ENCODE measurements at places on chromosomes 11 and 22.

DNA sequence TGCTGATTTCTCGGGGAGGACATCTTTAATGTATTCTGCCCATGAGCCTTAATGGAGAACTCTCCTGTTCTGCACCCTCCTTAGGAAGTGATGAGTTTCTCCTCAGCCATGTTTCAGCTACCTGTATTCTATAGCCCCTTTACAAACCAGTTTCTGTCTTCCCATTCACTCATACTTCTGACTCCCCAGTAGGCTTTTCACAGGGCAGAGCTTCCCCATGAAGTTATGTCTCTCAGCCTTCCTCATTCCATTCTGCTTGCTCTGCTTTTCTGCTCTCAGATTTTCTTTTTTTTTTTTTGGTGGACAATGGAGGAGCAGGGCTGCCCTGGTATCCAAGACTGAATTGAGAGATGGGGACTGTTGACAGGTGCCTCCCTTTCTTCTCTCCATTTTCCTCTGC, 4.3 kb upstream of the OR52R1 start:
- no peak for DNase-seq

DNA sequence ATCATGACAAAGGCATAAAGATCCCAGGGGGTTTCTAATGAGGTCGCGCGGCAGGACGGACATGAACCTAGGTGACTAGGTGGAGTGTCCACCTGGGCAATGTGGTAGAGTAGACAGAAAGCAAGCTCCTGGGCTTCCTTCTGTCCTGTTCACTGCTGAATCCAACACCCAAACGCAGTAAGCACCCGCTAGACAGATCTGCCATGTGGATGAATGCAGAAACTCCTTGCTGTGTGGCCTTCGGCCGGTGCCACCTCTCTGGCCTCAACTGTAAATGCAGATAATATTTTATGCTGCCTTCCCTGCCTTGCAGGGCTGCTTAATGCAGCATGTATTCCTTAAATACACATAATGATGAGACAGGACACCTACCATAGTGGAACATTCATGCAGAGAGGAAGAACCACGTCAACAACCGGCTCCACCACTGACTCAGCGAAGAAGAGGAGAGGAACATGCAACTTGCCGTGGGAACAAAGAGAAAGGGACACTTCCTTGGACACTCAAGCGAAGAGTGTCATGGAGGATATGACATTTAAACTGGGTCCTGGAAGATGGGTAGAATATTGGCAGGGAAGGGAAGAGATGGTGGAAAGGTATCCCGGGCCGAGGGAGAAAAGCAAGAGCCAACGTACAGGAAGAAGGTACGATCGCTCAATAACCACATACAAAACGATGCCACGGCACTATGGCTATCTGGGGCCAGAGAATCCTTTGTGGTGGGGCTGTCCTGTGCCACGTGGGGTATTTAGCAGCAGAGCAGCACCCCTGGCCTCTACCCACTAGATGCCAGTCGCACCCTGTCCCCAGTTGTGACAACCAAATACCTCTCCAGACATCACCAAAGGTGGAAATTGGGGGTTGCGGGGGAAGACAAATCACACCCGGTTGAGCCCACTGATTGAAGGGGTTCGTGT, 30.8 kb downstream of the MYH9 start:
- DNase-seq = no peak

DNA sequence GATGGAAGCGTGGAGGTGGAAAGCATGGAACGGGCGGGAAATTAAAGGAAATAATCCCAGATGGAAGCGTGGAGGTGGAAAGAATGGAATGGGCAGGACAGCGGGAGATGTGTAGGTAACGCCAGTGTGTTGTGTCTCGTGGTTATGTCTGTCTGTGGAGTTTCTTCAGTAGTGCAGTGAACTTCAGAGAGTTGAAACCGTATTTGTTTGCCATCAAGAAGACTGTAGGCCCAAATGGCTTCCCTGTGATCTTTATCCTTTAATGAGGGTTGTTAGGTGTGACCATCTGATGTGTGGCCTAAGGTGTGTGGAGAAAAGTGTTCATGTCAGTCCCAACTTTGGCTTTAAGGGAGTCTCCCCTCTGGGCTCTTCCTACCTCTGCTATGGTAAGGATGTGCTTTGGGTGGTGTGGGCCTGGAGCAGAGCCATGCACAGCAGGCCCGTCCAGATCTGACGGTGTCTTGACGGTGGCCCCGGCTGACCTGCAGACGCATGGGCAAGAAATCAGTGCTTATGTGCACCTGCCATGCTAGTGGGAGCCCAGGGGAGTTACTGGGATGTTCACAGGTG, 39.6 kb downstream of the AP2A2 start:
- DNase-seq = no peak

DNA sequence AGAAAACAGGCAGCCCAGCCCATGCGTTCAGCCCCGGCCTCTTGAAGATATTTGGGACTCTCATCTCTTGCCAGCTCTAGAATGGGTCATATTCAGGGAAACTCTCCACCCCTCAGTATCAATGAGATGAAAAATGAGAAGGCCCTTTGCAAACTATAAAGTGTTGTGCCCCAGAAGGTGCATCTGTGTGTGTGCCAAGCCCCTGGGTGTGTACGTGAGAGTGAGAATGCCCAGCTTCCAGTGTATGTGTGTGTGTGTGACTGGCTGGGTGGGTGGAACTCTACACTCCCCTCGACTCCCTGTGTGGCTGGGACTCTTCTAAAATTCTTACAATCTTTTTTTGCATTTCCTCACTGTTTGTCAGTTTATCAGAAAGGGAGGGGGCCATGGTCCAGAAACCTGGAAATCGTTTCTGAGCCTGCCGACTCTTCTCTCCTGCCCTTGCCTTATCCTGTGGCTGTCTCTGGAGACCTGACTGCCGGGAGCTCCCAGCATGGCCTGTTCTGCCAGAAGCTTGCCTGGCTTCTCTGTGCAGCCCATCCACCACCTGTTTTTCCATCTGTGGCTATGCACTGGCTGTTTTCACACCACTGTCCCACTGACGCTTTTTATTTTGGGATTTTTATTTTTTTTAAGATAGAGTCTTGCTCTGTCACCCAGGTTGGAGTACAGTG, 1.2 kb downstream of the P2RY6 start:
- no peak for DNase-seq

GRCh38 chr11:11210446-11210845, 142.6 kb downstream of the CSNK2A3 start:
- no peak for DNase-seq

DNA sequence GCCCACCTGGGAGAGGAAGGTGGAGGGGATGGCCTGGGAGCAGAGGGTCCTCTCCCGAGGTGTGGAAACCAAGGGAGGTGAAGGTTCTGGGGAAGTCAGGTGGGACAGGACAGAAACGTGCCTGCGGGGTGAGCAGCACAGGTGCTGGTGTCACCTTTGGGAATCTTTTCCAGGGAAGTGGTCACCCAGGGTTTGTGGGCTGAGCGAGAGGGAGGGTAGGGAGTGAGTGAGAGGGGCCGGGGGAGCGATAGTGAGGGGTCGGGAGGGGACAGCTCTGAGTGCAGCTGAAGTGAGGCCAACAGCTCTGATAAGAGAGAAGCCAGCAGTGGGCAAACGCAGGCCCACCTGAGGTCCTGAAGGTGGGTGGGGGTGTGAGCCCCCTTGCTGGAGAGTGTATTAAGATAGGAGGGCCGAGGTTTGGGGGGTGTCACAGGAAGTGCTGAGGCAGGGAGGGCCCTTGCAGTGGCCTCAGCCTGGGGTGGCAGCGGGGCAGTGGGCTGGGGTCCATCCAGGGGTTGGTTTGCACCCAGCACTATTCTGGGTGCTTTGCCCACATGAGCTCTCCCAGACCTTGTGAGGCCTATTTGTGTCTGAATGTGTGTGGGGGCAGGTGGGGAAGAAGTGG, 1.6 kb upstream of the SHANK3 start:
- DNase-seq = no peak

GRCh38 chr11:117045196-117045595, 53.0 kb downstream of the SIK3 start:
- no peak for DNase-seq

GRCh38 chr22:46064966-46065666, 85.2 kb upstream of the PPARA start:
- no peak for DNase-seq

- peak; percentile 33 for DNase-seq
Measured at GRCh38 chr22:22928666-22929380, 41.2 kb downstream of the IGLL5 start.

DNA sequence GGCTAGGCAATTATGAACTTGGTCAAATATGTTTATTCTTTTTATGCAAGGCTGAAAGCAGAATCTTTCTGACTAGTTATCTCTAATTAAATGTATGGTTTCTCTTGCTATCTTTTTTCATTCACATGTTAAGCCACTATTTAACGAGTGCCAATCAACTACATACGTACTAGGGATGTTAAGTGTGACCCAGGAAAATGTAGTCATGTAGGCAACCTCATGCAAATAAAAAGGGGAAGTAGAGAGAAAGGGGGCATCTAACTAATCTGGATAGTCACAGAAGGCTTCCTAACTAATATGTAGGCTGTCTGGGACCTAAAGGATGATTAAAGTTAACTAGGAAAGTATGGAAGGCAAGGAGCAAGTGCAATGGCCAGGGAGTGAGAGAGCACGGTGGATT, 23.5 kb downstream of the TBRG1 start:
- no peak for DNase-seq

DNA sequence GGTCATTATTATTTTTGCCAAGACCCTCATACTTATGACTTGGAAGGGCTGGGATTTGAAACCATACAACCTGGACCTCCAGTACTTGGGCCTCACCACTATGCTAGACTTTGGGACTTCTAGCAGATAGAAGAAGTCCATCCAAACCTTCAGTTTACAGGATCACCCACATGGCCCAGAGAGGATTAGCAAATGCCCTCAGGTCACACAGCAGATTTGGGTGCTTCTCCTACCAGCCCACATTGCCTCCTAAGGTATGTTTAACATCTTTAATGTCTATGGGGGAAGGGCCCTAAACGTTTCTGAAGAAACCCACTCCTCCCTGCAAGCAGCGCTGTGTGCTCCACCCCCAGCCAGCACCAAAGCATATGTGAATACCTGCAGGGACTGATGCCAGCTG, 17.5 kb upstream of the GCAT start:
- no peak for DNase-seq

DNA sequence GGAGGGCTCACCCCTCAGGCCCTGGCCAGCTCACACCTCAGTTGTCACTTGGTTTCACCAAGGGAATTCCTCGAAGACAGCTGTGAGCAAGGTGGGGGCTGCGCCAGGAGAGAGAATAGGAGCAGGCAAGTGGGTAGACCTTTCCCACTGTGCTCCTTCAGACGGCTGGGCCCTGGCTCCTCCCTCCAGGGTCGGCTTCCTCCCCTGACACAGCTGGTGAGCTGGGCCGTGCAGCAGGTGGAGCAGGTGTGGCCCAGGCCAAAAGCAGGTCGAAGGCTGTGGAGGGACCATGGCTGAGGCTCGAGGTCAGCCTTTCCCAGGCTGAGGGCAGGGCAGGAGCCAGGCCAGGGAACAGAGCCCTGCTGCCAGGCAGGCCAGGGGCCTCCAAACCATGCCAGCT, 12.5 kb upstream of the MYRF start:
- no peak for DNase-seq

DNA sequence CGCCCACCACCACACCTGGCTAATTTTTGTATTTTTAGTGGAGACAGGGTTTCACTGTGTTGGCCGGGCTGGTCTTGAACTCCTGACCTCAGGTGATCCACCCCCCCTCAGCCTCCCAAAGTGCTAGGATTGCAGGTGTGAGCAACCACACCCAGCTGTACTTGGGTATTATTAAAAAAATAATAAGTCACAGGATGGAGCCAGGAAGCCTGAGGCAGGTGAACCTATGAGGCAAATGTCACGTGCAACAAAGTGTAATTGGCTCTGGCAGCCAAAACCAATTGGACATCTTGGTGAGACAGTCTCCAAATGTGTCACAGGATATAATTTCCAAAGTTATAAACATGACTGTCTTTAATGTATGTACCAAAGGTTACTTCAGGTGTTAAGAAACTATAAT, 24.0 kb upstream of the MALAT1 start:
- no peak for DNase-seq

DNA sequence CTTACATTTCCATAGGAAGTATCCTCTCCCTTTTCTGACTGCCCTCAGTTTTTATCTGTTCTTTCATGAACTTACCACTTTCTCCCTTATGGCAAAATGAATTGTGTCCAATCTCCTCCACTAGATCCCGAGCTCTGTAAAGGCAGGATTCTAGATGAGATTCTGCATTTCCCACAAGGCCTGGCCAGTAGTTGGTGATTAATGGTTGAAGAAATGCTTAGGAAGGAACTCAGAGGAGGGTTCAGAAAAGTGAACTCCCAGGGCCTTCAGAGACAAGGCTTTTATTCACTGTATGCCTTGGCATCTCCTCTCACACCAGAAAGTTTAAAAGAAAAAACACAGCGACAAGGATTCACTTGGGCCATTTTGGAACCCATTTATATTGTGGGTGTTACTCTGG, 66.2 kb downstream of the CCDC81 start:
- DNase-seq = no peak

GRCh38 chr11:2133241-2134021, 5.8 kb downstream of the IGF2 start:
- no peak for DNase-seq

DNA sequence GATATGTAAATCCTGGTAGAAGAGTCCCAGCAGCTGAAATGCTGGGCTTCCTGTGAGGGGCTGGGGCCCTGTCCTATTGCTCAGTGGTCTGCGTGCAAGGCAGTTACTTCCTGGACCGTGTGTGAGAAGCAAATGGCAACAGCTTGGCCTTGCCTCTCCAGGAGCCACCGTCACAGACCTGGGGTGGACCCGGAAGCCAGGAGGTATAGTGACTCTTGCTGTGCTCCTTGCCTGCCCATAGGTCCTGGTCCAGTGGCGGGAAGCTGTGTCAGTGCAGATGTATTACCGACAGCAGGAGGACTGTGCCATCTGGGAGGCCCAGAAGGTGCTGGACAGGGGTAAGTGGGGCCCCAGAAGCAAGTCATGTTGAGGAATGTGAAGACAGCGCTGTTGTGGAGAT, 54.3 kb downstream of the PISD start:
- DNase-seq = no peak

- no peak for DNase-seq
Measured at GRCh38 chr11:103811870-103812455, 224.5 kb upstream of the DDI1 start.

DNA sequence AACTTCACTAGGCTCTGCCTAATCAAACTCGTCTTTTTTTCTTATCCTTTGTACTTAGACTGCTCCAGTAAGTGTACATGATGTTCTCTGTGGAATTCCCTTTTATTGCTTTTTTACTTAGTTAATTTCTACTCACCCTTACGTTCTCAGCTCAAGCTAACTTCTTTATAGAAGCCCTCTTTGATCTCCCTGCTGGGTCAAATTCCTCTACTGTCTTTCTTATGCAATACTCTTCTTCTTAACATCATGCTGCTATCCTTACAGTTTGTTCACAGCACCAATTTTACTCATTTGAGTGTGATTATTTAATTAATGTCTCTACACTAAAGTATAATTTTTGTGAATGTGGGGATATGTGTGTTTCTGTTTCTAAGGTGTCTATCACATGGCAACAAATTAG, 498.3 kb downstream of the CNTN5 start:
- DNase-seq = no peak

GRCh38 chr22:44693756-44694155, 8.2 kb upstream of the PRR5 start:
- DNase-seq = no peak

GRCh38 chr22:50498322-50498890, 9.1 kb downstream of the LMF2 start:
- peak; percentile 59 for DNase-seq

- no peak for DNase-seq
Measured at GRCh38 chr11:86978756-86979608, 23.8 kb upstream of the FZD4 start.

- DNase-seq = no peak
Measured at GRCh38 chr11:37320921-37321320, 722.9 kb upstream of the RAG2 start.

All from activated effector memory CD4-positive, alpha-beta T cell treated with Interleukin-2 at 50 U/mL for 16 hours (primary cell).